ENCODE measurements at places on chromosomes 6 and 20. TPM values are rescaled to one million over a fixed set of nuclear protein-coding genes. Genes with fewer than 3 reads are reported as not detected.

Gene CAPN11
- not detected for total RNA-seq

Gene POU5F1
- 11.8 TPM for total RNA-seq

Gene RNF182
- 3.5 TPM for total RNA-seq

Gene ADGRF4
- 16.5 TPM for total RNA-seq

Gene INSM1
- not detected for total RNA-seq

Gene HTR1B
- total RNA-seq = 0.32 TPM

Gene CD93
- total RNA-seq = not detected

Gene OPN5
- total RNA-seq = not detected

Gene HRH3
- not detected for total RNA-seq

Gene TUBB
- total RNA-seq = 915 TPM

Gene TINAG
- 0.14 TPM for total RNA-seq

Gene ELOVL2
- 6.1 TPM for total RNA-seq

Gene MYB
- total RNA-seq = 0.73 TPM

Gene HLA-G
- not detected for total RNA-seq

Gene PI16
- not detected for total RNA-seq

Gene IPCEF1
- total RNA-seq = 0.10 TPM
